Fibroblast of skin of scalp (primary cell): ENCODE measurements at places on chromosomes 1 and 21.

DNA sequence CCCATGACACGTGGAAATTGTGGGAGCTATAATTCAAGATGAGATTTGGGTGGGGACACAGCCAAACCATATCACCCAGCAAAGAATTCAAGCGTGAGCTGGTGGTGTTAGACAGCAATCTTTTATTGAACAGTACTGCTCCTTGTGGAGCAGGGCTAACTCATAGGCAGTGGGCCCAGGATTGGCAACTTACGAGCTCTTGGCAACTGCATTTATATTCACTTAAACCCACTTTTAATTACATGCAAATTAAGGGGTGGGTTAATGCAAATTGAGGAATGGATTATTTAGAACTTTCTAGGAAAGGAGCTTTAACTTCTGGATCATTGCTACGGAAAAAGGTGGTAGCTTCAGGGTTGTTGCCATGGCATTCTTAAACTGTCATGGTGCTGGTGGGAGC lies 135.6 kb upstream of the KAZN start:
- DNase-seq: no peak

DNA sequence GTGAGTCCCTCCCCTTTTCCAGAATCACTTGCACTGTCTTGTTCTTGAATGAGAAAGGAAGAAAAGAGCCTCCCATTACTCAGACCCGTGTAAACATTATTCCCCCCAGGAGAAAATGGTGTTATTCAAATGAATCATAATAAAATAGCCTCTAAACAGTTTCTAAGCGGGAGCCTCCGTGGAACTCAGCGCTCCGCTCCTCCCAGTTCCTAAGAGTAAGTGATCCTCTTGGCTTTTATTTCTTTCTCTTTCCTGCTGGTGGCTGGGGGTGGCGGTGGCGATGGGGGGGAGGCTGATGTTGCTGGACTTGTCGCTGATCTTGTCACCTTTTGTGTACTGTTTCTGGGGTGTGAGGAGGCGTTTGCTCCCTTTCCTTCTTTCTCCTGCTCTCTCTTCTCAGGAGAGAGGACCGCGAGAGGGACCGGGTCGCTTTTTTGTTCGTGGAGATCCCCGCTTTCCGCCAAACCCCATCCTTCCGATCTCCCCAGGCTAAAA lies 781 bp downstream of the PROX1 start:
- no peak for DNase-seq

GRCh38 chr1:100277866-100278265 lies 11.8 kb downstream of the RTCA start:
- no peak for DNase-seq

- no peak for DNase-seq
These were observed 8.5 kb downstream of the NECAP2 start for GRCh38 chr1:16449065-16449464.

DNA sequence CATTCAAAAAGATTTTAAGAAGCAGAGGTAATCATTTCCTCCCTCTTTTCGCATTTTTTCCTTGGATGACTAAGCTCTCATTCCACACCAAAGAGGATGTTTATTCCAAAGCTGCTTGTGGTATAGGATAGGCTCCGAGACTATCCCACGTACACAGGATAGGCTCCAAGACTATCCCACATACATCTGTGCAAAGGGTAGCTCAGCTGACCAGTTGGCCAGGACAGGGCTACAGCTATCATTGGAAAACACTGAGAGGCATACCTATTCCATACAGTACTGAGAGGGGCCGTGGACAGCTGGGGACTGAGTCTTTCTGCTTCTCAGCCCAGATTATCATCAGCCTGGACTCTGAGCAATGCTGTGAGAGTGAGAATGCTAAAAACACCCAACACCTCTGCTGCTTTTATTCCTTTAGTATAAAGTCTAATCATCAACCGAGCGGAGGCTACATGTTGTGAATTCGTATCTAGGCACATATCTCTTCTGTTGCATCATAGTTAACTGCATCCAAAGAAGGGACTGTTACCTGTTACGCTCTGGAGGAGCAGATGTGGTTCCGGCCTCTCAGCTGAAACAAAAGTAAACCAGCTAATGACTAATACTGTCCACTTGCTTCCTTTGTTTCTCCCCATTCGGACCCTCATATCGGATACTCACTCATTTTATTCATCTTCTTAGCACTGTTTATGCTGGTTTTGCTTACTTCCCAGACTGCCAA lies 141.0 kb downstream of the TNFSF18 start:
- DNase-seq: peak; percentile 91

- DNase-seq: peak; percentile 95
These were observed 17.9 kb downstream of the CSRP1 start for GRCh38 chr1:201488830-201489589.

DNA sequence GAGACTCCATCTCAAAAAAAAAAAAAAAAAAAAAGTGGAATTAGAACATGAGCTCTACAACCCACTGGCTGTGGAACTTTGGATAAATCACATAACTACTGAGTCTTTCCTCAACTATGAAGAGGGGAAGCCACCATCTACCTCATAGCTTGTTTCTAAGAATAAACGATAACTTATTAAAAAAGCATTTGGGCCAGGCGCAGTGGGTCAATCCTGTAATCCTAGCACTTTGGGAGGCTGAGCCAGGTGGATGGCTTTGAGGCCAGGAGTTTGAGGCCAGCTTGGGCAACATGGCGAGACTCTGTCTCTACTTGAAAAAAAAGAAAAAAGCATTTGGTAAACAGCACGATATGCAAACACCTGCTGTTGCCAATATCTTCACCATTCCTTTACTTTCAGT lies 31.8 kb upstream of the MEF2D start:
- no peak for DNase-seq

DNA sequence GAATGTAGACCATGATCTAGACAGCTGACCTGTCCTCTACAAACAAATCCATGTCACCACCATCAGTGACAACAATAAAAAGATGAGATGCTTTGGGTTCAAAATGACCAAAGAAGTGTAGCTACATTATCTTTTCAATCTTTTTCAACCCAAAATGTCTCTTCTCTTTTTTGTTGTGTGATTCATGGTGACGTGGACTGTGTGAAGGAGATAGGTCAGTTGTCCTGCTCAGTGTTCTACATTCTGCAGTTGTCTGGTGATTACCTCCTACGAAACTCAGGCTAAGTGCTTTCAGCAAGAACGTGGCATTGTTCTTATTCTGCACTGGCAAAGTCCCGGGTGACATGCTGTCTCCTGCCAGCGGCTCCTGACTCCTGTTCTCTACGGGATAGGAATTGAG lies 73.1 kb downstream of the PRKAB2 start:
- no peak for DNase-seq

DNA sequence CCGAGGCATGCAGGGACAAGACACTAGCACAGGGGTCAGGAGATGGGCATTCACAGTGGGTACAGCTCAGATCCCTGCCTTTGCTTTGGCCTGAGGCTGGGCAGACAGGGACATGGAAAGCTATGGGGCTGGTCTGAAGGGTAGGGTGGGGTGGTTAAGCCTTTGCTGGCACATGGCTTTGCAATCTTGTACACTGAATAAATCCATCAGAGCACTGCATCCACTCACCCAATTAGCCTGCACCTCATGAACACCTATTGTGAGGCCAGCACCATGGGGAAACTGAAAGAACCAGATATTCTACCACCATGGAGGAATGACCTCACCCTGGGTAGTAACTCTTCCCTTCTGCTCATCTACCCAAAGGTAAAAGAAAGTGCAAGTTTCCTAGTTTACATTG lies 199.6 kb upstream of the LMO4 start:
- DNase-seq: no peak

GRCh38 chr1:25197235-25197975 lies 34.9 kb downstream of the SYF2 start:
- no peak for DNase-seq

- DNase-seq: no peak
These were observed 312.5 kb upstream of the ZRANB2 start for GRCh38 chr1:71393301-71393700.

DNA sequence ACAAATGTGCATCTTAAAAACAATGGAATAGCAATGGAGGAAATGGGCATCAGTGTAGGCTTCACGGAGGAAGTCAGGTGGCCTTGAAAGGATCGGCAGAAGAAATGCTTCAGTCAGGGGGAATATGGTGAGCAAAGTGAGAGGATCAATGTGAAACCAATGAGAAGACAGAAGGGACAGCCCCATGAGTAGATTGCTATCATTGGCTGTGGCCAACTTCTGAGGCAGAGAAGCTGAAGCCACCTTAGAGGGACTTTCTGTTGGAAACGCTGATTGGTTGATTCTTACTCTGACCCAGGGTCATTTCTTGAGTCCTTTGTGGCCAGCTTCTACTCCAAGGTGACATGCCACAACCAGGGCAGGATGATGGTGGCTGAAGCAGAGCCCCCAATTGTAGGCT lies 130.7 kb upstream of the ZNF648 start:
- no peak for DNase-seq

- DNase-seq: no peak
These were observed 14.4 kb upstream of the TP53BP2 start for GRCh38 chr1:223860051-223860622.

DNA sequence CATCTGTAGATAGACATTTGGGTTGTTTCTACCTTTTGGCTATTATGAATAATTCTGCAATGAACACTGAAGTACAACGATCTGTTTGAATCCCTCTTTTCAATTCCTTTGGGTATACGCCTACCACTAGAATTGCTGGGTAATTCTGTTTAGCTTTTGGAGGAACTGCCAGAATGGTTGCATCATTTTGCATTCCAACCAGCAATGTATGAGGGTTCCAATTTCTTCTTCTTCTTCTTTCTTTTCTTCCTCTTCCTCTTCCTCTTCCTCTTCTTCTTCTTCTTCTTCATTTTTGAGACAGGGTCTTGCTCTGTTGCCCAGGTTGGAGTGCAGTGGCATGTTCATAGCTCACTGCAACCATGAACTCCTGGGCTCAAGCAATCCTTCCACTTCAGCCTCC lies 13.8 kb upstream of the THEM5 start:
- DNase-seq: no peak

- DNase-seq: no peak
These were observed 33.1 kb downstream of the NDC1 start for GRCh38 chr1:53804791-53805505.

GRCh38 chr21:42677339-42678321 lies 24.2 kb downstream of the PDE9A start:
- DNase-seq: peak; percentile 70
